Psoas muscle (tissue), 8 donors: ENCODE measurements at places on chromosomes 12 and 14. TPM values are rescaled to one million over a fixed set of nuclear protein-coding genes. Genes with fewer than 3 reads are reported as not detected.

Gene TMEM260
- total RNA-seq: 2.7 TPM

Gene RASAL1
- not detected for total RNA-seq

Gene INHBC
- 0.18 TPM for total RNA-seq

Gene ESRRB
- 6.0 TPM for total RNA-seq

Gene MIP
- total RNA-seq: not detected

Gene SERPINA1
- total RNA-seq: 5.5 TPM

Gene MYH6
- total RNA-seq: 532 TPM

Gene MAPKAPK5
- total RNA-seq: 26.1 TPM

Gene ZDHHC22
- total RNA-seq: not detected

Gene ADAM21
- total RNA-seq: 0.10 TPM

Gene ANKRD9
- total RNA-seq: 48.1 TPM

Gene ADCY6
- 13.4 TPM for total RNA-seq

Gene PMEL
- total RNA-seq: not detected

- no peak for DNase-seq
Observed at GRCh38 chr12:88401155-88401554, 179.1 kb downstream of the KITLG start.

GRCh38 chr14:97074456-97074855 is 277.3 kb downstream of the VRK1 start:
- no peak for DNase-seq

- DNase-seq: no peak
Observed at GRCh38 chr12:1639538-1639937, 10.5 kb downstream of the WNT5B start.

DNA sequence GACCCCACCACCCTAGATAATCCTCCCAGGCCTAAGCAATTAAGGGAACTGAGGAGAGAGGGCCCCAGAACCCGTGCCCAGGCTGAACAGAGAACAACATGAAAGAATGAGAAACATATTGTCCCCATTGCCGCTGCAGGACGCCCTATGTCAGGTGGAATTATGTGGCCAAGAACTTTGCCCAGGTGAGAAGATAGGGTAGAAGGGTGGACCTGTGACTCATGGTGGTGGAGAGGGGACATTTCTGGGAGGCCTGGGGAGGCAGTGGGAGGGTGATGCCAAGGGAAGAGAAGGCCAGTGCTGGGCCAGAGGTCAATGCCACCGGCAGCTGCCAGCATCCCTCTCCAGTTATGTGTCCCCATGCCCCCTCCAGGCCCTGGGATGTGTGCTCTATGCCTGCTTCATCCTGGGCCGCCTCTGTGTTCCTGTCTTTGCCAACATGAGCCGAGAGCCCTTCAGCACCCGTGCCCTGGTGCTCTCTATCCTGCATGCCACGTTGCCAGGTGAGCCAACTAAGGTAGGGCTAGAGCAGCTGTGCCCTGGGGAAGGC is 15.5 kb downstream of the SOAT2 start:
- DNase-seq: no peak

DNA sequence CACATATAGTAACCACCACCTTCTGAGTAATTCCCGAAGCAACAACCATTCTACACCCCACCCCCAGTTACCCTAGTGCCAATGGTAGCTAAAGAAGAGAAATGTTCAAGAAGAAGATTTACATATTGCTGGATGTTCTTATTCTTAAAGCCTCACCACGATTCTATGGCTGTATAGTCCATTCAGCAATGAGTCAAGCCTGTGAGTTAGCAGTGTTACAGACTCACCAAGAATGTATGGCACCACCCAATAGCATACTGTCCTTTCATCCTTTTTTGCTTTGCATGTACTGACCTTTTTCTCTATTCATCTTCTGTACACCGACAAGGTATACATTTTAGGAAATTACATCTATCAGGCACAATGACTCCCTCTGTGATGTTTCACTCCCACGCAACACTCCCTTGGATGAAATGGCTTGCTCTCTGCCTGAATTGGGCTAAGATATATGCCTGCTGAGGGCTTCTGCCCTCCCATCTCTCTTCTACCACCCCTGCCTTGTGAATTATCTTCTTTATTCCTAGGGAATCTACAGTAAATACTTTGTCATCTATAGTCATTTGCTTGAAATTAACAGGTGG is 945.8 kb downstream of the DIO2 start:
- DNase-seq: no peak

GRCh38 chr14:53742233-53742620 is 214.4 kb downstream of the BMP4 start:
- DNase-seq: no peak

GRCh38 chr14:104874571-104875411 is 9.7 kb downstream of the CEP170B start:
- no peak for DNase-seq

GRCh38 chr14:44767646-44768173 is 194.0 kb downstream of the KLHL28 start:
- DNase-seq: no peak

- no peak for DNase-seq
Observed at GRCh38 chr14:61747342-61747741, 14.9 kb upstream of the SNAPC1 start.

GRCh38 chr12:55925371-55925770 is 2.3 kb downstream of the PYM1 start:
- DNase-seq: no peak

- no peak for DNase-seq
Observed at GRCh38 chr14:52901357-52901980, 49.4 kb downstream of the FERMT2 start.

GRCh38 chr12:3214526-3215365 is 137.6 kb downstream of the TSPAN9 start:
- no peak for DNase-seq

DNA sequence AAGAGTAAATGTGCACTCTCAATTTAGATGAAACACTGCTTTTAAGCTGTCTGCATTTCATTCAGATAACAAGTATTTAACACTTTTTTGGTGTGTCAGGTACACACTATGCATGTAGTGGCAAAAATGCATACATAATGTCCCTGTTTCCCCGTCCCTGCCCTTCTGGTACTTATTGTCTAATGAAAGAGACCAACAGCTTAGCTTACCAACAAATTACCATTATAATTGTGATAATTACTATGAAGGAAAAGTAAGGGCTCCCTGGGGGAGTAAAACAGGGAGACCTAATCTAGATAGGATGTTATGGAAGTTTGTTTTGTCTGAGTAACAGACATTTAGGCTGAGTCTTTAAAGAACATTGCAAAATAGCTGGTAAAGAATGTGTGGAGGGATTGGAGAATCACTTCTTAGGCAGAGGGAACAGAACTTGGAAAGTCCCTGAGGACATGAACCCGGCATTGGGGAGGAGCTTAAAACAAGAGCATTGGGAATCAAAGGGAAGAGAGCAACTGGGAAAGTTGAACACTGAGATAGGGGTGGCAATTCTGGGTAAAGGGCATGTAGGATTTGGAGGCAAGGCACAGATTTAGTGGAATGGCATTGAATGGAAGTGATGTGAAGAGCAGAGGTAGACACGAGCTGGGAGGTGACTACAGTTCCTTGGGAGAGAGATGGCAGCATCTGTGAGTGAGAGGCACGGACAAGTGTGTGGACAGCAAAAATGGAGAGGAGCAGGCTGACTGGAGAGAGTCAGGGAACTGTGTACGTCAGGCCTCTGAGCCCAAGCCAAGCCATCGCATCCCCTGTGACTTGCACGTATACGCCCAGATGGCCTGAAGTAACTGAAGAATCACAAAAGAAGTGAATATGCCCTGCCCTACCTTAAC is 181.6 kb downstream of the GRIP1 start:
- no peak for DNase-seq

DNA sequence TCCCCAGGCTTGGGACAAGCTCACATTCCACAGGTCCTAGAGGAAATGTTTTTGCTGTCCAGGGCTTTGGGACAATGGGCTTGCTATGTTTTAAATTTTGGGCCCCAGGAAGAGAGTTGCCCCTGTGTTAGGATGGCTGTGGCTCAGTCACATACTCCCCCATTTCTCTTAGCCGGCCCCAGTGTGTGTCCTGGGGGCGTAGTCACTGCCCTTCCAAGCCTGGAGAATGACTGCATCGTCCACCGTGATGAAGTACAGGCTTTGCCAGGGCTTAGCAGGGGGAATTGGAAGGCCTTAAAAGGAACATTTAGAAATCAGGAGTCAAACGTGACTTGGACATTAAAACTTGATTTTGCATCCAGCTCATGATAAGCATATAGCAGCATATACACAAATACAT is 293.6 kb downstream of the CACNA1C start:
- no peak for DNase-seq

GRCh38 chr14:22546722-22547071 is 42.3 kb downstream of the DAD1 start:
- no peak for DNase-seq

DNA sequence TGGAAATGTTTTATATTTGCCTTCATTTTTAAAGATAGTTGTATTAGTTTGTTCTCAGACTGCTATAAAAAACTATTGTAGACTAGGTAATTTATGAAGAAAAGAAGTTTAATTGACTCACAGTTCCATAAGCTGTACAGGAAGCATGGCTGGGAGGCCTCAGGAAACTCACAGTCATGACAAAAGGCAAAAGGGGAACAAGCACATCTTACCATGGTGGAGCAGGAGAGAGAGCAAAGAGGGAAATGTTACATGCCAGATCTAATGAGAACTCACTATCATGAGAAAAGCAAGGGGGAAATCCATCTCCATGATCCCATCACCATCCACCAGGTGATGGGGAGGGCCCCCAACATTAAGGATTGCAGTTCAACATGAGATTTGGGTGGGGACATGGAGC is 35.5 kb upstream of the UNC79 start:
- DNase-seq: no peak

GRCh38 chr12:27105746-27106536 is 23.6 kb upstream of the C12orf71 start:
- DNase-seq: no peak

DNA sequence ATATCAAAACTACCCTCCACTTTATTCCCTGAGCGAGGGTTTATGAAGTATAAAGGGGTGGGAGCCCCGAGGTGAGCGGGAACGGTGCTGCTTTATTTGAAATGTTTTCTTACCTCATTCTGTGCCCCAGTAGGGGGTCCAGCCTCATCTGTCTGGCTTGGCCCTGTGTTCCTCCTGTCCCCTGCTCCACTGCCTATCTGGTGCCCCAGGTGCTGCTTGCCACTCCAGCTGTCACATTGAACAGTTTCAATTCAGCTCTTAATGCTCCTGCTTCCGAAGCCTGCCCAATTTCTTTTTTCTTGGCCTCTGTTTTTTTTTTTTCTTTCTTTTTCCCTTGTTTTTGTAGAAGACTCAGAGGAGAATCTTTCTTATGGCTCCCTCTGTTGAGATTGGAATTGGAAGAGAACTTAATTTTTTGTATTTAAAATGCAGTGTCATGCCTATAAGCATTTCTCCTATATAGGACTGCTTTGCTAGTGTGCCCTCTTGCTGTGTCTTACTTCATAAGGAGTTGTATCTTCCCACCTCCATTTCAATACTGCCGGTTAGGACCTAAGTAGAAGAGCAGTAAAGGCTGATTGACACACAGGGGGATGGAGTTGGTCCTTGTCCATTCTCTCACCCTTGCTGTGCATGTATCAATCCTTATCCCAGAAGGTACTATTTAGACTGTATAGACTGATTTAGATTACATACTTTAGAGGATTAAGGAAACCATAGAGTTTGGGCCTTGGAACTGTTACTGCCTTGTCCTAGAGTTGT is 2.3 kb downstream of the ATXN7L3B start:
- no peak for DNase-seq

- DNase-seq: no peak
Observed at GRCh38 chr12:12056951-12057350, 13.8 kb upstream of the BCL2L14 start.

GRCh38 chr12:75790219-75790618 is 241.4 kb downstream of the PHLDA1 start:
- no peak for DNase-seq

- no peak for DNase-seq
Observed at GRCh38 chr14:67949771-67950170, 130.2 kb downstream of the RAD51B start.
